ENCODE measurements at places on chromosomes 3 and 15.

DNA sequence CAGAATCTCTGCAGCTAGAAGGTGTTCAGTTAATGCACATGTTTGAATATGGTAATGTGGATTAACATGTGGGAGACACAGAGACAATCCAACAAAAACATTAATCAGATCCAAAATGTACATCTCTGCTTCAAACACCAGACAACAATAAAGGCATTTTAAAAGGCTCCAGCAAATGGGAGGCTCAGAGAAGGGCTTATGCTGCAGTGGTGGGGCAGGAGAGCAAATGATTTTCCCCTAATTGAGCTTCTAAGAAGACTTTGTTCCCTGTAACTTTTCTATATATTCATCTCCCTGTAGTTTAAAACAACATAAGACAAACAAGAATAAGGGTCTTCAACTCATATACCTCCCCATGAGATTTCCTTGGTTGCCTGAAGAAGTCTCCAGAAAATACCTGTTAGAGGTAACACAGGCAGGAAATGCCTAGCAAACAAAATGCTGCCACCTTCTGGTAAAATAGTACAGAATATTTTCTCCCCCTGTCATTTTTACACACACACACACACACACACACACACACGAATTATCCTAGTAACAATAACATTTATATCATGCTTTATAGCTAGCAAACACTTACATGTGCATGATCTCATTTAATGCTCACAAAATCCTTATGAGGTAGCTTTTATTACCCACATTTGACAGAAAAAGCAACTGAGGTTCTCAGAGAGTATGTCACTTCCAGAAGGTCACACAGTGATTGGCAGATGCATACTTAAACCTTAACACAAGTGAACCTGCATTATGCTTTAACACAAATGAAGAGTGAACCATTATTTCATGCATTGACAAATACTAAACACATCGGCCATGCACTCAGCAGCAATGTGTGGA lies 123.4 kb upstream of the MB21D2 start:
- DNase-seq = no peak

GRCh38 chr3:37386627-37387230 lies 212.3 kb upstream of the LRRFIP2 start:
- DNase-seq = no peak

- no peak for DNase-seq
These were observed 271.6 kb downstream of the FHIT start for GRCh38 chr3:60979461-60980341.

GRCh38 chr3:25478964-25479726 lies 51.1 kb downstream of the RARB start:
- DNase-seq = no peak

DNA sequence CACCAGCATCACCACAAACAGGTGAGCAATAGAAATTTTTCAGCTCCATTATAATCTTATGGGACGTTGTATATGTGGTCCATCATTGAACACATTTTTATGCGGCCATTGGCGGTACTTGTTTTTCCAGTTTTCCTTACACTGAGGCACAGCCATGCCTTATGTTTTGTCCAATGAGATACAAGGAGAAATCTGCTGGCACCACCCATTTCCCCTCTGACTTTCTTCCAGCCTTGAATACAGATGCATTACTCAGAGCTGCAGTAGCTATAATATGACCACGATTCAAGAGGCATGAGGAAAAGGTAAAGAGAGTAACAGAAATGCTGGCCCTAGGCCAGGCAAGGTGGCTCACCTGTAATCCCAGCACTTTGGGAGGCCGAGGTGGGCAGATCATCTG lies 9.0 kb upstream of the PIK3R4 start:
- DNase-seq = no peak

DNA sequence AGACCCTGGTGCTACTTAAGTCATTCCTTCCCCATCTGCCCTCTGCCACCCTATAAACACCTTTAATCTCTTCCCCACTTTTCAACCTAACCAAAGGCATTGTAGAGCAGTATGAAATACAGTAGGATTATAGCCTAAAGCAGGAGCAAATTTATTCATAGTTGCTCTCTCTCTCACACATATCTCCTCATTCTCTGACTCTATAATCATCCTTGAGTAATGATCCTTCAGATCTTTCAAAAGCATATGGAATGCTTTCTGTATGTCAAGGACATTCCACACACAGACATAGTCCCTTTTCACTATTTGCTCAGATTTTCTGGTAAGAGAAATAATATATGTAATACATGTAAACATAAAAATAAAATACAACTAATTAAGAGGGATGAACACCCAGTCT lies 54.1 kb downstream of the TRPC1 start:
- DNase-seq = no peak

- no peak for DNase-seq
These were observed 19.1 kb upstream of the KLF13 start for GRCh38 chr15:31307270-31308184.

DNA sequence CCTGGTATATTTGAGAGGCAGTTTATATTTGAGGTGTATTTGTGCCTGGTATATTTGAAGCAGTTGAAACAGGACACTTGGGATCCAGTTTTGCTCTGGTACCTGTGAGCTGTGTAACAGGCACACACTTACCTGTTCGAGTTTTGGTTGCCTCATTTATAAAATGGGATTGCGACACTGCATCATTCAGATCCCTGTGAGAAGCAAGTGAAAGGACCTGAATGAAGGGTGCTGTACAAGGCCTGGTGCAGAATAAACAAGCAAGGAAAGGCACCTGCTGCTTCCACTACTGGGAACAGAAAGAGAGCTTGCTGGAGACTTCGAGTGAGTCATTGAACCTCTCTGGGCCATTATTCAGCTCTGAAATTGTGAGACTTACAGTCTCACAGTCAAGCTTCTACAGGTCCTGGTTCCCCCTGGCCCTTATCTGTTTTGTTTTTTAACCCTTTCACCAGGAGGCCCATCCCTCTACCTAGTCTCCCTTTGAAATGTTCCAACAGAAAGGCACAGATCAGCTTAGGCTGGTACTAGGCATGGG lies 11.5 kb downstream of the FETUB start:
- DNase-seq = no peak

GRCh38 chr3:184733971-184734608 lies 22.2 kb upstream of the MAGEF1 start:
- DNase-seq = no peak

DNA sequence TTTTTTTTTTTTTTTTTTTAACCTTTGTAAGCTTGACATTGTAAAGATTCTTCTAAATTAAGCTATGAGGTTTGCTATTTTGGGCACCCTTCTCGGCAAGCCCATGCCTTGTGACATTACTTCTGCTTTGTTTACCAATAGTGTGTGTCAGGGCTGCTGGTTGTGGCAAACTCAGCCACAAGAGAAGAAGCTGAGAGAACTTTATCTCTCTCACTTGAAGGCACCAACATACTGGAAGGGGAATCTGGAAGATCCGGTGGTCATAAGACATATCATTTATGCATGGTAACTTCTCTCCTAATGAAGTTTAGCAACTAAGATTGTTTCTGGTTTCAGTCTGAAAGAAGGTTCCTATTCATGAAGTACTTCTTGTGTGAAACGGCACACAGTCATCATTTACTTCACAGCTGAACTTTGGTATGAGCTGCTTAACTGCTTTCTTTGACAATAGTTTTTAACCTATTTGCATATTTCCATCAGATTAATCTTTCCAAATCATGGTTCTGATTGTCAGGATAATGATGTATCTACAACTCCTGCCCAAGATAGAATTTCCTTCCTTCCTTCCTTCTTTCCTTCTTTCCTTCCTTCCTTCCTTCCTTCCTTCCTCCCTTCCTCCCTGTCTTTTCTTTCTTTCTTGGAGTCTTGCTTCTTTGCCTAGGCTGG lies 189.3 kb downstream of the NFKBIZ start:
- no peak for DNase-seq

DNA sequence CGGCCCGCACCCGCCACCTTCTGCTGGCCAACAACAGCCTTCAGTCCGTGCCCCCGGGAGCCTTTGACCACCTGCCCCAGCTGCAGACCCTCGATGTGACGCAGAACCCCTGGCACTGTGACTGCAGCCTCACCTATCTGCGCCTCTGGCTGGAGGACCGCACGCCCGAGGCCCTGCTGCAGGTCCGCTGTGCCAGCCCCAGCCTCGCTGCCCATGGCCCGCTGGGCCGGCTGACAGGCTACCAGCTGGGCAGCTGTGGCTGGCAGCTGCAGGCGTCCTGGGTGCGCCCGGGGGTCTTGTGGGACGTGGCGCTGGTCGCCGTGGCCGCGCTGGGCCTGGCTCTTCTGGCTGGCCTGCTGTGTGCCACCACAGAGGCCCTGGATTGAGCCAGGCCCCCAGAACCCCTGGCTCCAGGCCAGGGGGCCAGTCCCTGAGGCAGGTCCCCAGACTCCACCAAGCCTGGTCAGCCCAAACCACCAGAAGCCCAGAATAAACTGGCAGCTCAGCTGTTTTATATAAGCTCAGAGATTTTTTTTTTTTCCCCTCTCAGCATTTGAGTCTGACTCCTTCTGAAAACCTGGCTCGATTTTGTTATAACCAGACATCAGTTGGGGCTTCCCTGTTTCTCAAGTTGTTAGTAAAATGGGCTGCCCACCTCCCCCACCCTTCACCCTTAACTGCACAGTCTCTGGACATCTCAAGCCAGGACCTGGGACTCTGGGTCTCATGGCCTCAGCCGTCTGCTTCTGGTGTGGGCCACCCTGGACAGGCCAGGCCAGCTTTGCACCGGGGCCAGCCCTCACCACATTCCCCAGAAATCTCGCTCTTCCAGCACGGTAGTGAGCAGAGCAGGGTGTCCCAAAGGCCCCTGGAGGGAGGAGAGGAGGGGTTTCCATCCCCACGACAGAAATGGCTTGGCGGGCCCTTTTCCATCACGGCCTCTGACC lies 1.6 kb downstream of the GP9 start:
- no peak for DNase-seq

GRCh38 chr3:52372822-52373504 lies 56.8 kb downstream of the DNAH1 start:
- DNase-seq = no peak

- DNase-seq = no peak
These were observed 209.7 kb downstream of the MINAR1 start for GRCh38 chr15:79641841-79642240.

- DNase-seq = no peak
These were observed 173.7 kb downstream of the FHIT start for GRCh38 chr3:61077551-61077950.

- DNase-seq = no peak
These were observed 455.3 kb upstream of the PDZRN3 start for GRCh38 chr3:74080056-74080461.

GRCh38 chr3:8990266-8991215 lies 27.3 kb upstream of the RAD18 start:
- DNase-seq = no peak

- DNase-seq = no peak
These were observed 229.8 kb downstream of the LRTM1 start for GRCh38 chr3:54698054-54698453.

DNA sequence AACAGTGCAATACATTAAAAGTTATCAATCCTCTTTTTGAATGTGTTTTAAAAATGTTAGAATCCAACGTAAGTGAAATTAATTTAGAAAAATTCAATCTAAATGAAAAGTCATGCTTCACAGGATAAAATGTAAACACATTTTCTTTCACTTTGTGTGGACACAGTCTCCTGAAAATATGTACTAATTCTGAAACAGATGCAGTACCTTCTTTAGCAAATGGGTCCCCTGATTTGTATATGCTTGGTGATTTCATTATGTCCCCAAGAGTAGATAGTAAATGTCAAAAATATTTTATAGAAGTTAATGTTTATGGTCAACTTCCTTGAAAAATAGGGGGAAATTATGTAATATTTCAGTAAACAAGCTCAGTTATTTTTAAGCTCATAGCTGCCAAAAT lies 28.9 kb downstream of the FOXP1 start:
- no peak for DNase-seq

DNA sequence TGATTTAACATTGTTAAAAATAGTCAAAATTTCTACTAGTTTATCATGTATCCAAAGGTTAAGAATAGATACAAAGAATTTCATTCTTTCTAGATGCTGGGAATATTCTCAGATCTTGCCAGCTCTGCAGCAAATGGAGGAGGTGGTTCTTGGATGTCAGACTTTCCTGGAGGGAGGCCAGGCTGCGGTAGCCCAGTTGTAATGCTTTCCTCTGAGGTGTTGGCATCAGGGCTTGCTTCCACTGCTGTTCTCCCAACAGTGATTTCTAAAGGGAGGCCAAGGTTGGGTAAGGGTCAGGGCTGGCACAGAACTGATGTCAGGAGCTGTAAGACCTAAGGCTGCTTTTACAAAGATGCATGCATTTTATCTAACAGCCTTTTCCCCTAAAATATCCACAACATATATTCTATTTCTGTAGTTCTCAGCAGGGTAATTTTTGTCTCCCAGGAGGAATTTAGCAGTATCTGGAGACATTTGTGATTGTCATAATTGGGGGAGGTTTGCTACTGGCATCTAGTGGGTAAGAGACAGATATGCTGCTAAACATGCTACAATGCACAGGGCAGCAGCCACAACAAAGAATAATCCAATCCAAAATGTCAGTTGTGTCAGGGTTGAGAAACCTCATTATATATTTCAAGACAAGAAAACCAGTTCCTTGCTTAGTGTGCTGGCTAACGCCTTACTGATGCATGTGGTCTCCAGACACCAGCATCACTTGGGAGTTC lies 42.0 kb upstream of the SPTSSB start:
- DNase-seq = no peak

- no peak for DNase-seq
These were observed 141.7 kb downstream of the CACNA2D3 start for GRCh38 chr3:54264050-54264449.

DNA sequence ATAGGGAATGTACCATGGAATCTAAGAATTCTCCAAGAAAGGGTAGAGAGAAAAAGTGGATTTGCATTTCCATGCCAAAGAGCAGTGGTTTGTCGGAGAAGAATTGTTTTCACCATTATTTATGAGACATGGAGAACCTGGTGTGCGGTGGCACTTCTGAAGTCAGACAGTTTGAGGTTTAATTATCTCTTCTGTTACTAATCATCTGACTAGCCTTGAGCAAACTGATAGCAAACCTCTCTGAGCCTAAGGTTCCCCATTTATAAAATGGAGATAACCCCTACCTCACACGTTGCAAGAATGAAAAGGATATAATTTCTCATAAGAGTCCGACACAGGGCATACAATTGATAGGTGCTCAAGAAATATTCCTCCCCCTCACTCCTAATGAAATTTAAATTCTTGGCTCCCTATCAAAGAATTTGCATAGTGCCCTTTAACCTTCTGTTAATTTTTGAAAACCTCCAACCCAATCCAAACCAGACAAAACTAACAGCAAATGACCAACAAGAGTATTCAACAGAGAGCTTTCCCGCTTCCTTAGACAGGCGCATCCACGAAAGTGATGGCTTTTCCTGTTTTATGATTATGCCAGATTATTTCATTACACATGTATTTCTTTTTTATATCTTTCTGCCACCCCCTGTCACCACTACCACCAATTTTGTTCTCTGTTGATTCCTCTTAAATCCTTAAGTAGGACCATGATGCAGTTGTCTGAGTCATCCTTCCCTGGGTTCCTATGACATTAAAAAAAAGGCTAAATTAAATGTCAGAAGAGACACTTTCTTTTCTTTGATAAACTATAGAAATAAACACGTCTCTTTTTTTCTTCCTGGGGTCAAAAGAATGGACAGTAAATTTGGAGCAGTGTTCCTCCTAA lies 28.5 kb downstream of the TMEM212 start:
- no peak for DNase-seq

- DNase-seq = no peak
These were observed 46.8 kb downstream of the PXYLP1 start for GRCh38 chr3:141278196-141279076.
